Umbilical cord (tissue), 2 donors: ENCODE measurements at places on chromosomes 3 and 15. TPM values are rescaled to one million over a fixed set of nuclear protein-coding genes. Genes with fewer than 3 reads are reported as not detected.

- no peak for DNase-seq
These were observed 58.9 kb downstream of the GTF2E1 start for GRCh38 chr3:120801484-120801883.

GRCh38 chr15:65952391-65953053 lies 83.2 kb downstream of the RAB11A start:
- DNase-seq = peak; percentile 53

DNA sequence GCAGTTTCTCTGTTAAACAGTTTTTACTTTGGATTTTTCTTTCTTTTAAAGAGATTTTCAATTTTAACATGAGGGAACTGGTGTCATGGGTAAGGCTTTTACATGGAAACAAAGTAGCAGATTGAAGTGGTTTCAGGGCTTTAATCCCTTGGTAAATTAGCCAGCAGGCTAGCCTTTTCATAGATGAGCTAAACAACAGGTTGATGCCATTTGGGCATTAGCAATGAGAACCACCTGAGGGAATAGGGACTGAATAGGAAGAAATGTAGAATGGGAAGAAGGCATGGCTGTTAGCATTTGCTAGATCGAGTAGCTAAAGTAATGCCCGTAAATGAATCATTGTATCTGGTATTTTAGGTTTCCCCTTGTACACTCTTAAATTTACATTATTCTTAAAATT lies 165.5 kb upstream of the MLF1 start:
- no peak for DNase-seq

DNA sequence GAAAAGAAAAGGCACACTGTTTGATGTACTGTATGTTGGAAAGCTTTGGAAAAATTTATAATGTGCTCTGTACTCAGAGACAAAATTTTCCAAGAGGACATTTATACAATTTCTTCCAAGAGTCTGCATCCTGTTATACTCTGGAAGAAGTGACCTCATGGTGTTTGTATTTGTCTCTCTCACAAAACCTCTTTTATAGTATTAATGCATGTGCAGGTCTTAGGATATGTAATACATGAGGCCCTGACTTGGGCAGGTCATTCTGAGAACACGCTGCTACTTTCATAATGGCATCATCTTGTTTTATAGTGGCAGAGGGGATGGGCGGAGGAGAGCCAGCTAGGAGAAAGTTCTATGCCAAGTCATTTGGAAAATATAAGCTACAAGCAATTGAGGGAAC lies 72.0 kb upstream of the P3H2 start:
- no peak for DNase-seq

DNA sequence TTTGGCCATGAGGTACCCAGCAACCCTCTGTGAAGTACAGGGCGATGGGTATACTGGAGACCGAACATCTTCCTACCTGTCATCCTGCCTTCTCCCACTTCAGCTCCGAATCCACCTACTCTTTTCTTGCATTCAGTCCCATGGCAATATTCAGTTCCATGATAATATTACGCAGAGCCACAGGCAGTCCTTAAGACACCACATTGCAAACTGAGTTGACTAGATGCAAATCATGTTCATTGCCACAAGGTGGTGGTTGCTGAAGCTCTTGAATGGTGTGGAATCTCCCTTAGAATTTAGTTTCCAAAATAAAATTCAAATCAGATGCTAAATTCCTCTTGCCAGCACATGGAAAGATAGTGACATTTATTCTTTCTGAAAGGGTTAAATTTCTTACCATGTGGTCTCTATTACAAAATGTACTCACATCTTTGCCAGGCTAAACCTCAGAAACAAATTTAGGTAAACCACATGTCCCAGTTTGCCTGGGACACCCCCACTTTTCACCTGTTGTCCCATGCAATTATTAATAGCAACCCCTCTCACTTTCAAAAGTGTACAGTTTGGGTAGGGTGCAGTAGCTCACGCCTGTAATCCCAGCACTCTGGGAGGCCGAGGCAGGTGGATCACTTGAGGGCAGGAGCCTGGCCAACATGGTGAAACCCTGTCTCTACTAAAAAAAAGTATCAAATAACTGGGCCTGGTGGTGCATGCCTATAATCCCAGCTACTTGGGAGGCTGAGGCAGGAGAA lies 1.7 kb upstream of the NME9 start:
- no peak for DNase-seq

DNA sequence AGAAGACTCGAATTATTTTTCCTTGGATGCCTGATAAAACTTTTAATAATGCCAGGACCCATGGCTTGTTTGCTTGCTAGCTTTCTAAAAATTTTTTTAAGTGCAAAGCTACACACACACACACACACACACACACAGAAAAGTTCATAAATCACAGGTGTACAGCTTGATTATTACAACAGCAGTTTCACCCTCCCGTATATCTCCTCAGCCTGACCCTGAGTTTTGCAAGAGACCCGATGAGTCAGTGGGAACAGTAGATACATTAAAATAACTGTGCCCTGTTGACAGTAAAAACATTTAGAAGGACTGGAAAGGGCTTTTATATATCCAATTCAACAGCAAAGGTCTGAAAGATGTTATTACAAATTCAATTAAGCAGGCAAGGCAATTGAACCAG lies 46.7 kb downstream of the EMC4 start:
- peak; percentile 1 for DNase-seq

- DNase-seq = peak; percentile 40
These were observed 24.6 kb downstream of the EBLN2 start for GRCh38 chr3:73086071-73086494.

DNA sequence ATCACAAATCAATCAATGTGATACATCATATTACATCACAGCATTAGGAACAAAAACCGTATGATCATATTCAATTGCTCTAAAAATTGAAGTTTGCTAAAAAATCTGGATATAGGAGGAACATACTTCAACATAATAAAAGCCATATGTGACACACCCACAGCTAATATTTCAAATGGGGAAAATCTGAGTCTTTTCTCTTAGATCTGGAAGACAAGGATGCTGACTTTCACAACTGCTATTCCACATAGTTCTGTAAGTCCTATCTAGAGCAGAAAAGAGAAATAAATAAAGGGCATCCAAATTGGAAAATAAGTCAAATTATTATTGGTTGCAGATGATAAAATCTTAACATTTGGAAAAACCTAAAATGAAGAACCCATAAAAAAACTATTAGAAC lies 256.8 kb upstream of the SGO1 start:
- no peak for DNase-seq

GRCh38 chr15:83061680-83062079 lies 5.4 kb downstream of the BTBD1 start:
- no peak for DNase-seq

DNA sequence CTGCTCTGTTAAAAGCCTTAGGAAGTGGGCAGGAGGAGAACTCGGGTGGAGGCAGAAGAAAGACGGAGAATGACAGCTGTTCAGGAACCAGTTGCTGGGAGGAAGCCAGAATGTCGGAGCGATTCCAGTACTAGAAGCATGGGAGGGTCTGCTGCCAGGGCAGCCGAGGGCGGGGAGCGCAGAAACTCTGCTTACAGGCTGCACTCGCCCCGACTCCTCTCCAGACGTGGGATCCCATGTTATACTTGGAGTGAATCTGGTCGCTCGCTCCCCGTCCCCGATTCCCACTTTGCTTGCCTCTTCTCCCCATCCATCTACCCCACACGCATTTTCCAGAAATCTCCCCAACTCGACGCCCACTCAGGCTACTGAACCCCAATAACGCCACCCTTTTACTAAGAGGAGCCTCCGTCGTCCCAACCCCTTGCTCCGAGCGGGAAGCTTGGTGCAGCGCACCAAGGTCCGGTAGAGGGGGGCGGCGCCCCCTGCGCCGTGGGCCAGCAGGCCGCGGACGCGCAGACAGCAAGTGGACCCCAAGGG lies 665 bp downstream of the GATM start:
- peak; percentile 57 for DNase-seq

GRCh38 chr15:57861034-57861638 lies 154.6 kb downstream of the POLR2M start:
- peak; percentile 68 for DNase-seq

- DNase-seq = no peak
These were observed 70.4 kb upstream of the CRTC3 start for GRCh38 chr15:90459368-90459767.

GRCh38 chr3:151347432-151347831 lies 18.1 kb upstream of the P2RY13 start:
- DNase-seq = peak; percentile 42

DNA sequence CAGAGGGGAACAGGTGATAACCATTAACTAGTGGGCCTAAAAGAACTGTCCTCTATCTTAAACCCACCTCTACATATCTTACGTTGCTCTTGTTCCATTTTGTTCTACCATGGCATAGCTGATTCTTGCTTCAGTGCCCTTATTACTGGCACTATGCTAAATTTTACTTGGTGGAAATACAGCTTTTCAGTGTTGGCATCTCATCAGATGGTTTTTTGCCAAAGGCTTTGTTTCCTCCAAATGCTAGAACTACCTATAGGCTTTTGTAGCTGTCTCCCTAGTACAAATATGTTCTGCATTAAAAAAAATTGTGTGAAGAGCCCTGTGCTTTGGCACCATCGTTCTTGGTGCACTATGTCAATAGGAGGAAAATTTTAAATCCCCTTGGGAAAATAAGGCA lies 145.0 kb upstream of the ZBTB20 start:
- DNase-seq = no peak

- DNase-seq = no peak
These were observed 424.1 kb upstream of the THBS1 start for GRCh38 chr15:39156646-39157250.

GRCh38 chr15:64525828-64526530 lies 65.6 kb downstream of the ZNF609 start:
- no peak for DNase-seq

DNA sequence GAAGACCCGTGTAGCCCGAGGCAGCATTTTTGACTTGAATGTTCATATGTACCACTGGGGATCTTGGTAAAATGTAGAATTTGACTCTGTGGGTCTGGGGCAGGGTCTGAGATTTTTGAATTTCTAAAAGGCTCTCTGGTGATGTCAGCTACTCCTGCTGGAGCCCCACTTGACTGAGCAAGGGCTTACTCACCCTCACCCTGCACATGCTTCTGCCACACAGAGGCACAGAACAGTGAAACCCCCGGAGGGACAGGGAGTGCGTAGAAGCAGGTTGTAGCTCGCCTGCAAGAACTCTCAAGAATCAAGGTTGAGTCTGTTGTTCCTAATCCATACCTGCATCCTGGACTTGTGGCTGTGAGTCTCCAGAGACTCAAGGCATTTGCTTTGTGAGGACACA lies 41.1 kb downstream of the SLCO3A1 start:
- peak; percentile 40 for DNase-seq

GRCh38 chr15:46710401-46710960 lies 1006.8 kb upstream of the SEMA6D start:
- no peak for DNase-seq

DNA sequence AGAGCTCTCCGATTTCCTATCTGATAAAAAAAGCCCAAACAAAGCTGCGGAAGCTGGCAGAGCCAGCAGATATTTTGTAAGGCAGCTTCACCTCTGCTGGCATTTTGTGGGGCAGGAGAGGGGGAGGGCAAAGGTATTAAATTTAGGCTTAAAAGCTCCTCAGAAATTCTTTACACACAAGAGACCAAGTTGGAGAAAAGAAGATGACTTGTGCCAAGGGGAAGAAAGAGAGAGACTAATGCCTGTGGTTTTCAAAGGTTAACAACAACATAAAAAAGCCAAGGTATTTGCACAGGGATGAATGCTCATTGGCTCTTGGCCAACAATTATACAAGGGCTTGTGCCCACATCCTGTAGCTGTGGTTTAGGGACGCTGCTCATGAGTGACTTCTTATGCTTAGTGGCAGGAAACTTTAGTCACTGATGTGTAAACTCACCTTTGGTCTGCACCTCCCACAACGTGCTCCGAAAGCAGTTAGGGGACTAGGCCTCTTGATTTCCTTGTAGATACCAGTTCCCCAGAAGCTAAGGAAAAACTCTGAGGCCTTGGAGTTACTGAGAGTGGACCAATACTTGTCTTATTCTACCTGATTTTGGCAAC lies 152.9 kb downstream of the TPRG1 start:
- DNase-seq = peak; percentile 7

Gene RGMA
- 0.48 TPM for total RNA-seq

Gene TP63
- 16.4 TPM for total RNA-seq

Gene PRR20G
- 3.9 TPM for total RNA-seq

Gene CCDC9B
- 13.0 TPM for total RNA-seq

Gene ZNF197
- total RNA-seq = 38.3 TPM

Gene FEZF2
- total RNA-seq = 1.9 TPM

Gene TTLL13
- not detected for total RNA-seq

Gene MNS1
- 3.9 TPM for total RNA-seq

Gene SERPINI2
- 3.1 TPM for total RNA-seq
